ENCODE measurements at places on chromosomes 2 and 18. TPM values are rescaled to one million over a fixed set of nuclear protein-coding genes. Genes with fewer than 3 reads are reported as not detected.

Gene ST6GAL2
- total RNA-seq, result 0.79 TPM

- DNase-seq, result no peak
These were observed 57.9 kb upstream of the SOS1 start for GRCh38 chr2:39178756-39179155.

GRCh38 chr2:55518841-55519165 is 715 bp upstream of the CFAP36 start:
- DNase-seq, result no peak

DNA sequence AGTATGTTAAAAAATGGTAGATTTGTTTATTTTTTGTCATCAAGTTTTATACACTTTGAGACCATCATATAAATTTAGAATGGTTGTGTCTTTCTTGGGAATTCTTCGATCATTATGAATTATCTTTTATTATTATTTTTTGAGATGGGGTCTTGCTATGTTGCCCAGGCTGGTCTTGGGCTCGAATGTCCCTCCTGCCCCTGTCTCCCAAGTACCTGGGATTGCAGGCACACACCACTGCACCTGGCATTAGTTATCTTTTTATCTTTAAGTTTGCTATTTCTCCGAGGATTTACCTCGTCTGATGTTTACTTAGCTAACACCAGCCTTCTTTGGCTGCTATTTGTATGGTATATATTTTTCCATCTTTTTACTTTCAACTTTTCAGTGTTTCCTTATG is 100.0 kb downstream of the BIRC6 start:
- DNase-seq, result no peak

DNA sequence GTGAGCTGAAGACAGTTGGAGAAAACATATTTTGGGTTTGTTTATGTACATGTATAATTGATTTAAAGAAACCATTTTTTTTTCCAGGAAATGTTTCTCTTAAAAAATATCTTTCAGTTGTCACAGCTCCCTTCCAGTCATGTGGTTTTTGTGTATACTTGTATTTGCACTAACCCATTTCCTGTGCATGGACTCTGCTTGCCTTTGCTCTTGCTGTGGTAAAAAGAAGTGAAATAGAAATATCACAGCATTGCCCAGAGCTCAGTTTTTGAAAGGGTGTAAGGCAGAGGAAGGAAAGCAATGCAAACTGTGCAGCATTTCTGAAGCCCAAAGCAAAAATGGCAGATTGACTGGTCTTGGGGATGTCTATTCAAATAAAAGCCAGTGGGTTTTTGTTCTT is 10.4 kb upstream of the DOCK10 start:
- DNase-seq, result no peak

DNA sequence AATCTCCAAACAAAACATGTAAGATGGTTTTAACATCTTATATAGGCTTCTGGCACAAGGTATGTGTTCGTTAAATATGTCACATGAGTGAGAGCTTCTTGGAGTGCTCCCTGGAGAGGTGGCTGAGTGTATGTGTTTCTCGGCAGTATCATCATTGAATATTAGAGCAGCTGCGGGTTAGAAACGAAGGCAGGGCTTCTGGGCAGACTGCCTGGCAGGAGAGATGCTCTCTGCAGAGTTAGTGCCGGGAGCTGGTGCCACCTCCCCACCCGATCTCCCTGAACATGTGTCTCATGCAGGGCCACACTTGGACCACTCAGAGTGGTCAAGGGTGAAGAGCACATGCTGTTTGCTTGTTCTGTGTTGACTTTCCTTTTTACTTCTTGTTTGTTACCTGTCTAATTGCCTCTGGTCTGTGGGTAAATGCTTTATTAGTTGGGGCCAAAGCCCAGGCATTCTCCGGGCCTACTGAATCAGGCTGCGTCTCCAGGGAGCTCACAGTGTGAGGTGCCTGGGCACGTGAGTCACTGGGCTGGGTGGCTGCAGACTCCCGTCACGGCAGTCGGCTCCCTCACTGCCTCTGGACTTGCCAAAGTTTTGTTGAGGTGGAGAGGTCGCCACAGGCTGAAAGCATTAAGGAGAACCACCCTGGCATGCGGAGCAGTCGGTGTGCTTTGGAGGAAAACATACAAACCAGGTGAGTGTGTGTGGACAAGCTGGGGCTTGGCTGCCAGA is 246.6 kb downstream of the FHOD3 start:
- no peak for DNase-seq

DNA sequence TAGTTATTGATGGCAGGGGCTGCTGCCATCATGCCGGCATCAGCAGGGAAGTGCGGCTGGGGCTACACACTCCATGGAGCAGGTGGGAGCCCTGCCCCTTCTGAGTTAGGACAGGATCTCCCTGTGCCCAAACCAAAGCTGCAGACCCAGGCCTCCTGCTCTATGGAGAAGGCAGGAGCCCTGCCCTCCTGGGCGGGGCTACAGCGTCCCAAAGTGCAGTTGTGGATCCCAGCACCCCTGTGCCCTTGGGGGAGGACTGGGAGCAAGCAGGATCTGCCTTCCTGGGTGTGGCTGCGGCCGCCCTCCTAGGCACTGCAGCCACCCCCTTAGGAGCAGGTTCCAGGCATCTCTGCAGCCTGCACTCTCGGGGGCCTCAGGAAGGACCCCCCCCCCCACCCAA is 1392.4 kb upstream of the SLC39A10 start:
- no peak for DNase-seq

- DNase-seq, result no peak
These were observed 11.3 kb upstream of the KCNS3 start for GRCh38 chr2:17867133-17867532.

DNA sequence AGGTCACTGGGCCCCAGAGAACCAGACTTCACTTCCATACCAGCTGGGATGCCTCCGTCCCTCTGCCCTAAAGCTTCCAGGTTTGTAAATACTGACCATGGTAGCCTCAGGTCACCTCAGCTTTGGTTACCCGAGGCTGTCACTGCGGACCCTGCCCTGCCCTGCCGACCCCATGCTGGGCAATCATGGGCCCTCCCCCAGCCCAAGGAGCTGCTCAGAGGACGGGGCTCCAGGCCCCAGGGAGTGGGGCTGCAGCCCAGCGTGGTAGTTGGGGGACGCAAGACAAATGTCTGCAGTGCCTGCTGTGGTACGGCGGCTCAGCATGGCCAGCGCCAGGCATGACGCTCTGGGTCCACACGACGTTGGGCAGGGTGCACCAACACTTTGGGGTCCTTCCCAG is 25.3 kb downstream of the RAMP1 start:
- DNase-seq, result peak; percentile 50

- DNase-seq, result peak; percentile 72
These were observed 25.9 kb upstream of the RESP18 start for GRCh38 chr2:219358170-219359075.

DNA sequence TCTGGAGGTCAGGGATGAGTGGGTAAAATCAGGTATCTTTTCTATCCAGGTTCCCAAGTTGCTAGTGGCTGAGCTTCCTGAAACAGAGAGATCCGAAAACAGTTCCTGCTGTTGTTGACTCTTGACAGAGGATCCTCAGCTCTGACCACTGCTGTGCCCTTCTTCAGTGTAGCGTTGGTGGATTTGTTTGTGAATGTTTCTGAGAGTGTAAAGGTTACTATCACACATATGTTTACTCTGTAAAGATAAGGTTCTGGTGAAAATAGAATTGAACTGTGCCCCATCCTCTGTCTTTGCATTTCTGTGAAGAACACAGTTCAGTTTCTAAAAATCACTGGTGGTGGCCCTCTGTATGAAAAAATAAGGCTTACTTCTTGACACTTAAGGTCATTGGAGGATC is 119.8 kb downstream of the LDLRAD4 start:
- DNase-seq, result no peak

DNA sequence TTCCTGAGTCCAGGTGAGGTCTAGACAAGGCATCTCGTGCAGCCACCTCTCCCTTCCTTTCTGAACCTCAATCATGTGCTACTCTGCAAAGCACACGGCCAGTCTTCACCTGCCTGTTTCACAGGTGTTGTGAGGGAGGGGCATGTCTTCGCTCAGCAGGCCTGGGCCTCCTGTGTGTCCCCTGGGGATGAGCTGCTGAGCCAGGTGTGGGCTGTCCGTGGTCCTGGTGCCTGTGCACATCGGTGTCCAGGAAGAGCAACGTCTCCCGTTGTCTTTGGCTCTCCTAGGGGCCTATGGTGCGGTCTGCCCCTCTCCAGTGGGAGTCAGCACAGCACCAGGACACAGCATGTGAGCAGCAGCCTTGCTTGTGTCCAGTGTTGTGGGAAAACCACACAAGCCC is 16.7 kb downstream of the ARHGEF4 start:
- DNase-seq, result no peak
